ENCODE measurements at places on chromosomes 2 and 18. TPM values are rescaled to one million over a fixed set of nuclear protein-coding genes. Genes with fewer than 3 reads are reported as not detected.
A peak's percentile ranks its signal among the peaks of the same experiment; 100 is the strongest.

LYG1 gene
- total RNA-seq = 0.93 TPM

STRADB gene
- total RNA-seq = 49.0 TPM

CFAP53 gene
- 0.23 TPM for total RNA-seq

SPATA3 gene
- total RNA-seq = not detected

GTF2A1L gene
- not detected for total RNA-seq

AGXT gene
- 0.39 TPM for total RNA-seq

EDAR gene
- 0.95 TPM for total RNA-seq

DNA sequence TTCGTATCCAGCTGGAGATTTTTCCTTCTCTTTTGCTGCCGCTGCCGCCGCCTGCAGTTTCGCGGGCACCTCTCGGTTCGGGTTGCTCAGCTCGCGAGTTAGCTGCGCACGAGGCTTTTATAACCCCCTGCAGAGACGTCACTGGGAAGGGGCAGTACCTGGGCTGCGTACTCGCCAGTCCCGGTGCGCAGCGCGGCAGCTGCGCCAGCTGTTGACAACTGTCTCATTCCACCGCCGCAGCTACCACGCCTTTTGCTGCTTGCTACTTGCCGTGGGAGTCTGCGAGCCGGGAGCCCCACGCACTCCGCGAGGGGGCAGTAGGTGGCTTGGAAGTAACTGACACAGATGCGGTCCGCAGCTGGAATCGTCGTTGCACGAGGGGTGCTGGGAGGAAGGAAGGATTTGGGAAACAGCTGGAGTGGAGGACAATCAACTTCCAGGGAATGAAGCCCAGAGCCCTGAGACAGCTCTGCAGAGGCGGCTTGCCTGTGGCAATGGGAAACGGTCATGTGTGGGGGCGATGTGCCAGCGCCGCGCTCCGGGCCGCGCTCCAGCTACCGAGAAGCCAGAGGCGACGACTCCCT, at the start of gene TACR1:
TACR1 (minus strand) TSS at position 93 of the 584 bp plus-strand sequence. CDS start 586 bp downstream, outside the sequence.
- DNase-seq = peak; percentile 78

- DNase-seq = no peak
These were observed 13.4 kb upstream of the KCTD1 start for GRCh38 chr18:26561769-26562168.

DNA sequence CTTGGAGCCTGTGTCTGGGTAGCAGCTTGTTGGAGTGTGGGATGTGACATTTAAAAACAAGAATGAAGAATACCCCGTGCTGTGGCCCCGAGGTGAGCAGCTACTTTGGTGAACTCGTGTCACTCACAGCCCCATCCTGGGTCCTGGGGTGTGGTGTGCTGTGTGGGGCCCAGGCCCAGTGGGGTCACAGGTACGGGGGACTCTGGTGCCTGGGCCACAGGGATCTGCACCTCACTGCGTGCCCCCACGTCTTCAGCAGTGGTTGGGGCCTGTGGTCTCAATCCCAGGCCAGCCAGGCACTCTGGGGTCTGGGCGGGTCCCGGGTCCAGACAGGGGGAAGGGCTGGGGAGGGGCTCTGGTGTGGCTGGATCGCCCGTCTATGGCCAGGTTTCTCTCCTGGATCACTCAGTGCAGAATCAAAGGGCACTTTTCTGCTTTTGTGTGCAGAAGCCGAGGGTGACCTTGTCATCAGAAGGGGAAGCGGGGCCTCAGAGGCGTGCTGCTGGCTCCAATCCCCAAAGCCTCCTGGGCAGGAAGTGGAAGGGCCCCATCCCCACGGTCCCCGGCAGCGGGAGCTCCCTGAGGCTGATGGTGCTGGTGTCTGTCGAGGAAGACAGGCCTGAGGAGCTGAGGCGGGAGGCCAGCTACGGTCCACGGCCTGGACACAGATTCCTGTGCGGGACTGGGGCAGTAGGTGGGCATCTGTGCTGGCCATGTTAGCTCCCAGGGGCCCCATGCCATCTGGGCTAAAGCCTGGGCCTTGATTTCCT, 1.4 kb downstream of the GPR35 start:
- peak; percentile 30 for DNase-seq

DNA sequence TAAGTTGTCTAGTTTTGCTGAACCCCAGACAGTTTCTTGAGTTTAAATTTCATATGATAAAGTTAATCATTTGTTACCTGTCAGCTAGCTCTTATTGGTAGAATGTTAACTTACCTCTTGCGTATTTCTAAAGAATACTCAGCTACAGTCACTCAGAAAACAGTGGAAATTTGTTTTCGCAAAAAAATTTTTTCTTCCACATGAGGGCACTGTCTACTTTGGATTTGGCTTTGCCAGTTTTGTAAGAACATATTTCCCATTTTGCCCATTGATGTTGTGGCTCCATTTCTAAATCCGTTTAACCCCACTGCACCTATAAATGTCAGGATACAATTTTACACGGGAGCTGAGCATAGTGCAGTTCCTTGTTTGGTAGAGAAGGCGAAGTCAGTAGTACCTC, 19.1 kb upstream of the GCFC2 start:
- DNase-seq = peak; percentile 33

DNA sequence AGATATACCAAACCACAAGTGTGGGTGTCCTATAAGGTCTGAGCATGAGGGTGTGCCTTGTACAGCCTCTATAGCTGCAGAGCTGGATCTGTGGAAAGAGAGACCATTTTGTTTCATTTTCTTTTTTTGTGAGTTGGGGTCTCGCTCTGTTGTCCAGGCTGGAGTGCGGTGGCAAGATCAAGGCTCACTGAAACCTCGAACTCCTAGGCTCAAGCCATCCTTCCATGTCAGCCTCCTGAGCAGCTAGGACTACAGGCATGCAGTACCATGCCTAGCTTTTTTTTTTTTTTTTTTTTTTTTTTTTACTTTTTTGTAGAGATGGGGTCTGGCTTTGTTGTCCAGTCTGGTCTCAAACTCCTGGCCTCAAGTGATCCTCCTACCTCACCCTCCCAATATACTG, 10.7 kb downstream of the KIF3C start:
- no peak for DNase-seq

DNA sequence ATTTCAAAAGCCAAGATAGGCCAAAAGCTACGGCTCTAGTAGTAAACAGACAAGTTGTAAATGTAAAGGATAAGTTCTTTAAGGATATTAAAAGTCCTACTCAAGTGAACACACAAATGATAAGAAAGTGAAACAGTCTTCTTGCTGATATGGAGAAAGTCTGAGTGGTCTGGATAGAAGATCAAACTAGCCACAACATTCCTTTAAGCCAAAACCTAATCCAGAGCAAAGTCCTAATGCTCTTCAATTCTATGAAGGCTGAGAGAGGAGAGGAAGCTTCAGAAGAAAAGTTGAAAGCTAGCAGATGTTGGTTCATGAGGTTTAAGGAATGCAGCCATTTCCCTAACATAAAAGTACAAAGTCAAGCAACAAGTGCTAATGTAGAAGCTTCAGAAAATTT, 111.7 kb upstream of the ZEB2 start:
- DNase-seq = no peak

GRCh38 chr2:49288113-49288705, 133.9 kb upstream of the FSHR start:
- DNase-seq = no peak

DNA sequence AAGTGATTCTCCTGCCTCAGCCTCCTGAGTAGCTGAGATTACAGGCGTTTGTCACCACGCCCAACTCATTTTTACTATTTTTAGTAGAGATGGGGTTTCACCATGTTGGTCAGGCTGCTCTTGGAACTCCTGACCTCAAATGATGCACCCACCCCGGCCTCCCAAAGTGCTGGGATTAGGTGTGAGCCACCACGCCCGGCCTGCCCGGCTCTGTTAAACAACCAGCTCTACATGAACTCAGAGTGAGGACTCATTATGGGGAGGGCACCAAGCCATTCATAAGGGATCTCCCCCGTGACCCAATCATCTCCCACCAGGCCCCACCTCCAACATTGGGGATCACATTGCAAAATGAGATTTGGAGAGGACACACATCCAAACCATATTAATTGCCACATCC, 8.8 kb downstream of the ATIC start:
- no peak for DNase-seq

DNA sequence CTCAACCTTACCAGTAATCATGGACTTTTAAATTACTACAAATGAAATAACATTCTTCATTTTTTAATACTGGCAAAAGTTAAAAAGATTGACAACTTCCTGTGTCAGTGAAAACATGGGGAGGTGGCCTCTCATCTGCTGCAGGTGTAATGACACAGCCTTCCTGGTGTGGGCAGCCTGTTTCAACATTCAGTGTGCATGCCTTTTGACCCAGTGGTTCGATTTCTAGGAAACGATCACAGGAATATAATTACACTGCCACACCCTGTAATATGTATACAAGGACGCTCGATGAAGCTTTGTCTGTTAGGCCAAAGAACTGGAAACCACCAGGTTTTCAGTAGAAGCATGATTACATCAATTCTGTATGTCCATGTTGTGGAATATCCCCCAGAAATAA, 68.7 kb downstream of the MTHFD2 start:
- no peak for DNase-seq

DNA sequence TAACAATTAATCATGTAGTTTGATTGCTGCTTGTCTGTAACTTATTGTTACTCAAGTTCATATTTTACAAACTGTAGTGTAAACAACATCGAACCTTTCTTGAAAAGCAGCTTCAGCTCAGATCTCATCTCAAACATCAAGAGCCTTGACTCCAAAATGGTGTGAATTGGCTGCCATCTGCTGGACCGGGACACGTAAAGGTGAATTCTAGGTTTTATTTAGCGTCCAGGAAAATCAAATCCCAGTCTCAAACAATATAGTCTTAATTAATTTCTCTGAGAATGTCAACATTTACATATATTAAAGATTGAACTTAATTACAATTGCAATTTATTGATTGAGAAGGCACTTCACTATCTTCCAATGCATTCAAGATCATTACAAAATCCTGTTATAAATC, 453.0 kb downstream of the GALR1 start:
- DNase-seq = no peak

DNA sequence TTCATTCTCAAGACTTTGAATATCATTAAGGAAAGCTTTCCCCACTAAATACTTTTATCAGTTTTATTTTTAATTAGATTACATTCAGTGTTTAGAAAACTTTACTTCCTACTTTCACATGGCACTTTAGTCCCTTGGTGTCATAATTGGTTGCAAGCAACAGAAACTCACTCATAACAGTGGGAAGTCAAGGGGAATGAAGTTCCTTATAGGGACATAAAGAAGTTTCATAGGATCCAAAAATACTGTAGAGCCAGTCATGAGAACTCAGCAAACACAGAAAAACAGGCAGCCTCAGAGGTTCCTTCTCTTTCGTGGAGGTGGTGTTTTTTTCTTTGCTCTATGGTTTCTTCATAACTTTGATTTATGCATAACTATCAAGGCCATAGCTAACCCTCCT, 809.0 kb downstream of the BCL11A start:
- DNase-seq = no peak

DNA sequence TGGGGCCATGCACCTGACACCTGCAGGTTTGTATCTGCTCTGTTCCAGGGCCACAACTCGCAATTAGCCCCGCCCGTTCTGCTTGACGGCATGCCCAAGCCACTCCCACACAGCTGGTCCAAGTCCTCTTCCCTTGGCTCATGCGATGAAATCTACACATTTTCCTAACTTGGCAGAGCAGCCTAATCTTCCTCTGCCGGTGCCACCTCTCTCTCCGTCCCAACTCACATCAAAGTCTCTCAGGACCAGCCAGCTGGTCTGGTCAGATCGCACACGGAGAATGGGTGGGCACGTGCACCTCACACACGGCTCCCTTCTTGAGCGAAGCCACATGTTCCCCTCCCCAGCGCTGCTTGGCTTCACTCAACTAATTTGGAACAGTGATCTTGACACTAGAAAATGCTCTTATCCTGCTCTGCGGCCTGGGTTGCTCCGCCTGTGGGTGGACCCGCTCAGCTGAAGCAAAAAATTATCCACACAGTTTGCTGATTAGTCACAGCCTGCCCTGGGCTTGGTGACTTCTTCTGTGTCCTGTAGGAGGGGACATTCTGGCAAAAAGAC, 176.7 kb downstream of the NRP2 start:
- no peak for DNase-seq

- DNase-seq = no peak
These were observed 173.0 kb downstream of the PTGR3 start for GRCh38 chr18:75035928-75036327.

DNA sequence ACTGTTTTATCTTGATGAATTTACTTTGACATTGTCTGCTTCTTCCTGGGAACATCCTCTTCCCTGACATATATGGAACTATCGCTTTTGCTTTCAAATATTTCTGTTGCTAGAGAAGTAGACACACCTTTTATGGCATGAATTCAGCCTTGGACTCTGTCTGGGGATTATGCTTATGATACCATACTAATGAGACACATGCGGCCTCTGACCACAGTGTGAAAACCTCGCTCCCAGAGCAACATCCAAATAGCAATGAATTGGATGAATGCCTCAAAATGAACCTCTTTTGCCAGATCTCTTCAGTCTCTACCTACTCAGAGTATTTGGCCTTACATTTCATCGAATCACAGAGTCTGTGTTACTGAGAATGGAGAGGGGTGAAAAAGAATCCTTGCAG, 70.9 kb downstream of the PIEZO2 start:
- DNase-seq = no peak

DNA sequence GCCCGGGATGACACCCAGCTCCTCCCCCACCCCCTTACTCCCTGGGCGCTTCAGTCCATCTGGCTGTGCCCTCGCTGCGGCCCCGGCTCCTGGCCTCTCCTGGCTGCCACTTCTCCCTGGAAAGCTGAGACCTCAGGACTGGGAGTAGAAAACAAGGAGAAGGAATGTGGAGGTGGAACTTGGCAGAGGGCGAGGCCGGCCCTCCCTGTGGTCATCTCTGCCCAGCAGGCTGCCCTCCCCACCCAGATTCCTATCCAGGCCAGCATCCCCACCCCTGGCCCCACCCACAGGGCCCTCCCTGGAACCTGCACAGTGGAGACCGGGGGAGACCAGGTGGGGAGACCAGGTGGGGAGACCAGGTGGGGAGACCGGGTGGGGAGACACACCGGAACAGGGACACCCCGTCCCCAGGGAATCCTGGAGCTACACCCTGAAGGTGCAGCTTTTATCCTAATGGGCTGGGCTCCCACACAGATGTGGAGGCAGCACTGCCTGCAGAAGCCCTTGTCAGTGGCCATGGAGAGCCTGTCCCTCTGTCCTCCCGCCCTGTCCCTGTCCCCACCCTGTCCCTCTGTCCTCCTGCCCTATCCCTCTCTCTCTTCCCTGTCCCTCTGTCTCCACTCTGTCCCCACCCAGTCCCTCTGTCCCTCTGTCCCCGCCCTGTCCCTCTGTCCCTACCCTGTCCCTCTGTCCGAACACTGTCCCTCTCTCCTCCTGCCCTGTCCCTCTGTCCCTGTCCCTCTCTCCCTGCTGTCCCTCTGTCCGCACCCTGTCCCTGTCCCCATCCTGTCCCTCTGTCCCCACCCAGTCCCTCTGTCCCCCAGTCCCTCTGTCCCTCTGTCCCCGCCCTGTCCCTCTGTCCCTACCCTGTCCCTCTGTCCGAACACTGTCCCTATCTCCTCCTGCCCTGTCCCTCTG, 157.1 kb downstream of the PXDN start:
- DNase-seq = no peak

- DNase-seq = no peak
These were observed 45.2 kb downstream of the EIF2AK3 start for GRCh38 chr2:88582030-88582429.

DNA sequence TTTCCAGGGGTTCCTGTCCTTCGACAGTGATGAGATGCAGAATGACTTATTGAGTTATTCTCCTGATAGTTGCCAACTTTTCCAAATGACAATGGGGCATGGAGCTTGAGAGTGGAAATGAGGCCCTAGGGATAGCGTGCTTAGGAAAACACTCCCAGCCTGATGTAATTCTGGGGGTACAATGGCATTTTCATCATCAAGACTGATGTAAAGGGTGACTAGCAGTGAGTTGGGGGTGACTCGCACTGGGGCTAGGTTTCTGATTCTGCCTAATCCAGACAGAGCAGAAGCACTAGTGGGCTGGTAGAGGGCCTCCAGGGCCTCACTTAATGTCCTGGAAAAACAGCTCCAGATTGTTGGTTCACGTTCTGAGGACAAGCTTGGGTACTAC, 34.0 kb upstream of the IL37 start:
- DNase-seq = no peak

Measured in Caco-2 (cell line).